ENCODE measurements at places on chromosomes 3 and 15. TPM values are rescaled to one million over a fixed set of nuclear protein-coding genes. Genes with fewer than 3 reads are reported as not detected.

The SHC4 gene
- 0.15 TPM for total RNA-seq

The TRANK1 gene
- total RNA-seq = 2.9 TPM

The CDHR4 gene
- total RNA-seq = not detected

The UROC1 gene
- total RNA-seq = not detected

The TIGIT gene
- not detected for total RNA-seq

The C3orf70 gene
- 0.15 TPM for total RNA-seq

The DLEC1 gene
- not detected for total RNA-seq

The LRRIQ4 gene
- not detected for total RNA-seq

The MORC1 gene
- not detected for total RNA-seq

The PAK6 gene
- total RNA-seq = not detected

The CAND2 gene
- 5.5 TPM for total RNA-seq

The RUBCN gene
- 4.9 TPM for total RNA-seq

The MED12L gene
- total RNA-seq = 0.32 TPM

The TJP1 gene
- 76.0 TPM for total RNA-seq

The LSAMP gene
- total RNA-seq = 0.15 TPM

The PLA2G4B gene
- total RNA-seq = 0.32 TPM

The FRMD4B gene
- 93.6 TPM for total RNA-seq

The ARRDC4 gene
- total RNA-seq = 1.6 TPM

The SCN11A gene
- total RNA-seq = not detected

The GABRB3 gene
- total RNA-seq = 0.32 TPM

The PODXL2 gene
- total RNA-seq = 12.7 TPM

The THSD4 gene
- total RNA-seq = 23.1 TPM

The ACP3 gene
- not detected for total RNA-seq

The C15orf62 gene
- total RNA-seq = 0.46 TPM

The OIP5 gene
- 9.7 TPM for total RNA-seq

The PDZRN3 gene
- total RNA-seq = 0.65 TPM

The TTC21A gene
- total RNA-seq = 2.6 TPM

The COL6A5 gene
- total RNA-seq = not detected

The RARRES1 gene
- total RNA-seq = 1.1 TPM

The ZNF662 gene
- 0.76 TPM for total RNA-seq

The CORO2B gene
- 0.32 TPM for total RNA-seq

The SPINK8 gene
- total RNA-seq = not detected

The ATP13A5 gene
- total RNA-seq = not detected

The GP5 gene
- not detected for total RNA-seq

The ERICH6 gene
- not detected for total RNA-seq

The THAP10 gene
- total RNA-seq = 1.9 TPM

The ALG1L2 gene
- not detected for total RNA-seq

The GJD2 gene
- not detected for total RNA-seq

The DUOXA1 gene
- total RNA-seq = not detected

The TNIK gene
- total RNA-seq = 46.7 TPM

The PPM1L gene
- 0.61 TPM for total RNA-seq

The CCDC51 gene
- total RNA-seq = 20.1 TPM

The NR1I2 gene
- 0.15 TPM for total RNA-seq

The GPR27 gene
- not detected for total RNA-seq

The C3orf85 gene
- not detected for total RNA-seq

The IMPG2 gene
- total RNA-seq = 0.61 TPM

The CGNL1 gene
- total RNA-seq = 19.2 TPM

The MEX3B gene
- total RNA-seq = 5.8 TPM

The TNNC1 gene
- total RNA-seq = not detected

The LDHAL6B gene
- not detected for total RNA-seq

The GMPS gene
- 50.8 TPM for total RNA-seq

The GRM2 gene
- not detected for total RNA-seq

The ZNF660 gene
- total RNA-seq = 0.61 TPM

The CACNA2D3 gene
- not detected for total RNA-seq

The SERPINI2 gene
- total RNA-seq = not detected

The PP2D1 gene
- total RNA-seq = not detected

The KLF13 gene
- total RNA-seq = 25.1 TPM

Data from epithelial cell of umbilical artery (primary cell).